ENCODE measurements at places on chromosomes 6 and 20.

- no peak for DNase-seq
Measured at GRCh38 chr6:132142308-132142707, 191.1 kb upstream of the CCN2 start.

GRCh38 chr20:51598556-51598955, 56.0 kb upstream of the NFATC2 start:
- no peak for DNase-seq

DNA sequence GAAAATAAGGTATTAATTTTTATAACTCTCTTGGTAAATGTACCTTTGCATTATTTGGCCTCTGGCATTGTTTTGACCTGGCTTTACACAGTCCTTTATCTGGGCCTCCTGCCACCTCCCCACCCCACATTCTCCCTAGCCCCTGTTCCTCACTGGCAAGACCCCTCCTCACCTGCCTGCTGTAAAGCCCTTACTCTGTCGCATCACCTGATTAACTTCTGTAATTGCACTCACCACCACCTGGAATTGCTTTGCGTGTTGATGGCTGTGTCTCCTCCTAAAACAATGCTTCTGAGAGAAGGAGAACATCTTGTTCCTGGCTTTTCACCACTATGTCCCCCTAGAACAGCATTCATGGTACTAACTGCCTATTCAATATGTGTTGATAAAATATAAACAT, 24.8 kb downstream of the SNX9 start:
- no peak for DNase-seq

DNA sequence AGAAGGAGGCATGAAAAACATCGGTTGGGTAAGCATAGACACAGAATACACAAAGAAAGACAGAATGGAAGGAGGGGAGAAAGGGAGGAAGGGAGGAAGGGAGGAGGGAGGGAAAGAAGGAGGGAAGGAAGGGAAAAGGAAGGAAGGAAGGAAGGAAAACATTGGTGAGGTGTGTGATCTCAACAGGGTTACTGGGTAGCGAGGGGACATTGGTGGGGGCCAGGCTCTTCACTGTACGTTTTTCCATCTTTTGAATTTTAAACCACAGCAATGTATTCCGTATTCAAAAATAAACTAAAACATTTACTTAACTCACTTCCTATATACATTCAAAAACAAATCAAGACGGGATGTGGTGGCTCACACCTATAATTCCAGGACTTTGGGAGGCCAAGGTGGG, 20.7 kb upstream of the BPIFA2 start:
- DNase-seq: no peak

DNA sequence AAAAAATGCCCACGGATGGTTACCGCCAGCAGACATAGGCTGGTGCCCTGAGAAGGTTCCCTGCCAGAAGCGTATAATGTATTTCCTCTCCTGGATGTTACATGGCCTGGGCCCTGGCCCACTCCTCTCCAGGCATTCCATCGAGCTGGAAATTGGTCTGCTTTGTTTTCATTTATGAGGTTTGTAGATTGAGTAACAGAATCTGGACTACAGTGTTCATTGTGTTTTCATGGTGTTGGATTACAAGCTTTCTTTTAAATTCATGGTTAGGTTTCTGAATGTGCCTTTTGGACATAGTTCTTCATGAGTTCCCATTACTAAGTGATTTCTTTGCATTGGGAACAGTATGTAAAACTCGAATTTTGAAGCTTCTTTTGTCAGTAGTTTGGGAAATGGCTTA, 6.4 kb downstream of the TIAM2 start:
- DNase-seq: no peak

DNA sequence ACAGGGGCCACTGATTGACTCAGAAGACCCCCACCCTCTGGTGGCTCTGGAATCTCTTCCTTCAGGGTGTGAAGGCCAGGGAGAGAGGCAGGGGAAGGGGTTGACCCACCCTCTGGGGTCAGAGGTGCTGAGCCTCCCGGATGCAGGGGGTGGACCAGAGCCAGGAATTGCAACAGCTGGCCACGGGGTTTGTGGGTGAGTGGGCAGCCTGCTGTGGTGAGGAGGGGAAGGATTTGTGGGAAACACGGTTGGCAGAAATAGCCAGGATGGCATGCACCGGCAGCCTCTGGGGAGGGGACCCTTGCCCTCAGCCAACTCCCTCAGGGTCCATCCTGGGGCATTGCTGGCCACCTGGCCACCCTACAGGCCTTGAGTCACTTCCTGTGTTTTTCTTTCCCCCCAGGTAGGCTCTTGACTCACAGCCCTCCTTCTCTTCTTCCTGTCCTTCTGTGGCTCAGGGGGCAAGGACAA, 92.8 kb downstream of the MRPL14 start:
- no peak for DNase-seq

GRCh38 chr20:58359441-58359840, 29.6 kb upstream of the VAPB start:
- no peak for DNase-seq

- DNase-seq: no peak
Measured at GRCh38 chr20:62496568-62497218, 20.9 kb upstream of the GATA5 start.

GRCh38 chr6:6742535-6742934, 154.0 kb downstream of the LY86 start:
- DNase-seq: no peak

DNA sequence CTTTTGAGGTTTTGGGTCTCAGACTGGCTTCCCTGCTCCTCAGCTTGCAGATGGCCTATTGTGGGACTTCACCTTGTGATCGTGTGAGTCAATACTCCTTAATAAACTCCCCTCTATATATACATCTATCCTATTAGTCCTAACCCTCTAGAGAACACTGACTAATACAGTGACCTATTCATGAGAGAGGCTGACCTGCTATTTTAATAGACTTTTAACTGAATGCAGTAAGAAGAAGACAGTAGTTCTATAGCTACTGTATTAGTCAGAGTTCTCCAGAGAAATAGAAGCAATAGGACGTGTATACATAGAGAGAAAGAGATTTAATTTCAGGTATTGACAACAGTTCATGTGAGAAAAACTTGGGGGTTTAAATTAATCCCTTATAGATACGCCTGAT, 53.3 kb upstream of the SMLR1 start:
- DNase-seq: no peak

GRCh38 chr6:145631374-145631773, 103.9 kb downstream of the EPM2A start:
- no peak for DNase-seq

- DNase-seq: no peak
Measured at GRCh38 chr6:163671355-163671754, 256.8 kb downstream of the QKI start.

- no peak for DNase-seq
Measured at GRCh38 chr6:116667623-116668022, 943 bp downstream of the ZUP1 start.

DNA sequence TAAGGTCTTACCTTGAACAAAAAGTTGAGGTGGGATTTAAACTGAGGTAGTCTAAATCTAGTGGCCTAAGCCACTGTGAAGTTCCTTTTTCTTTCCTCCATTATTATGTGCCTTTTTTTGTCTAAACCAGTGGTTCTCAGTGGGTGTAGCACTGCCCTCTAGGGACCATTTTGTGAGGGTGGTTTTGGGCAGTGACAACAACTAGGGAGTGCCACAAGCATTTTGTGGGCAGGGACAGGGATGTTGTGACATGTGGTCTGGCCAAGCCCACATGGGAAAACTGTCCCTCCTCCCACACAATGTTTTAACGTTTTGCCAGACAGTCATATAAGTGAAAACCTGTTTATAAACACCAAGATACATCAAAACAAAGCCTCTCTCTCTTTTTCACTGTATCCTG, 899.4 kb upstream of the FLRT3 start:
- DNase-seq: no peak

DNA sequence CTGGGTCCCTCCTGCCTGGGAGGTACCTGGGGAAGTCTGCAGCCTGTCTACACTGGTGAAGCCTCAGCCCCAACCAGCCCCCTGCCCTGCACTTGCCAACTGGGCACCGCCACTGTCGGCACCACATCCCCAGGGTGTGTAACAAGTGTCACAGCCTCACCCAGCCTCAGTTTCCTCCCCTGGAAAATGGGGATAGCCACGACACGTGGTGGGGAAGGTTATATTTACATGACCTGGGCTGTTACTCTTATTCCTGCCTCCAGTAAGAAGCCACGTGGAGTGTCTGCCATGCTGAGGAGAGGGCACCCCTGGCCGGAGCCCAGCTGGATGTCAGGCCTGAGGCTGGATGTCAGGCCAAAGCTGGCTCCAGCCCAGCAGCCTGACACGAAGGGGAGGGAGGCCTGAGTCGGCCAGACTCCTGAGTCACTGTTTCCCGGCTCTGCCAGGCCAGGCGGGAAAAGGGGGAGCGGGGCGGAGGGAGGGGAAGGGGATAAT, 44.9 kb downstream of the SNAI1 start:
- DNase-seq: no peak

DNA sequence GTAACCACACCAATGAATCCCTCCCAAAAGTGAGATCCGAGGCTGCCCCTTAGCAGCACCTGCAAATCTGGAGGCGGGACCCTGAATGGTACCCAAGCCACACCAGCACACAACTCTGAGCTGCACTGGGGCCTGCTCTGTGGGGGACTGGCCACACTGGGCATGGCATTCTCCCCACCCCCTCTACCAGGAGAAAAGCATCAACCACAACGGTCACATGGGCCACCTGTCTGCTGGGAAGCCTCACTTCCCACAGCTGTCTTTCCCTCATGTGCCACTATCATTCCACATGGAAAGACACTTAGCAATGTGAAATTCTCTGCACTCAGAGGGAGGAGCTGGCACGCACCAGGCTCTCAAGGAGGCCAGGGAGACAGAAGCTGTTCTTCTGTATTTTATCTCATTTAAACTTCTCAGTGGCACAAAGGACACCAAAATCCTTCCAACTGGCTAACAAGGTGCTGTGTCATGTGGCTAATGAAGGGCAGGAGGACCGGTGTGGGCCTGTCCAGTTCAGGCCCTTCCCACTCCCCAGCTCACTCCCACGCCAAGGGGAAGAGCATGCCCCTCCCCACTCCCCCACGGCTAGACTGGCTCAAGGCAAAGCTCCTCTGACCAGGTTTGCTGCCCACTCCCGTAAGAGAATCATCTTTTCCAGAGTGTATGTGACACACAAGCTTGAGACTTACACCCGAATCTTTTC, 19.0 kb downstream of the YTHDF1 start:
- no peak for DNase-seq

GRCh38 chr6:96913621-96914020, 10.9 kb upstream of the KLHL32 start:
- no peak for DNase-seq

GRCh38 chr6:27837625-27838057, 74.6 kb downstream of the OR2B2 start:
- DNase-seq: no peak

DNA sequence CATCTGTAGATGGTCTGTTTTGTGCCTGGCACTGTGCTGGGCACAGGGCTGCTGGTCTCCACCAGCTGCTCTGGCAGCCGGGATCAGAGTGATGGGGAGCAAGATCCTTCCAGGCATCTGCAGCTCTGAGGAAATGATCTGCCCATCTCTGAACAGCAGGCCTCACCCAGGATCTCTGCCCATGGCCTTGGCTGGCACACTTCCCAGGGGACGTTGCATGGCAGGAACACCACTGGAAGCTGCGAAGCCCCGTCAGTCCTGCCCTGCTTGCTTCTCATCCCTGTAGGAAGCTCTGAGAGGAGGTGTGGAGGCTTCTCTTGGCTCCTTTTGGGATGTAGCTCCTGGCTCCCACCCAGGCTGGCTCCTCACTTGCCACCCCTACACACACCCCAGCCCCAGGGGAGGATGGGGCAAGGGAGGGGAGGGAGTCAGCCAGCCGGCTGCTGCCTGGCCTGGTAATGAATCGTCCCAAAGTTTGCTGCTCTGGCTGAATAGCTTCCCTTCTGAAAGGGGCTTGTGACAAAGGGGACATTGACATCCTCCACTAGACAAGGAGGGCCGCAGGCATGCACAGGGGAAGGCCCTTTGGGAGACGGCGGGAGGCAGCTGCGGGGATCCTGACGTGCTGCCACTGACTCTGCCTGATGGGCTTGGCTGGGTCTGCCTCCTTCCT, 108.9 kb downstream of the VEGFA start:
- DNase-seq: no peak

DNA sequence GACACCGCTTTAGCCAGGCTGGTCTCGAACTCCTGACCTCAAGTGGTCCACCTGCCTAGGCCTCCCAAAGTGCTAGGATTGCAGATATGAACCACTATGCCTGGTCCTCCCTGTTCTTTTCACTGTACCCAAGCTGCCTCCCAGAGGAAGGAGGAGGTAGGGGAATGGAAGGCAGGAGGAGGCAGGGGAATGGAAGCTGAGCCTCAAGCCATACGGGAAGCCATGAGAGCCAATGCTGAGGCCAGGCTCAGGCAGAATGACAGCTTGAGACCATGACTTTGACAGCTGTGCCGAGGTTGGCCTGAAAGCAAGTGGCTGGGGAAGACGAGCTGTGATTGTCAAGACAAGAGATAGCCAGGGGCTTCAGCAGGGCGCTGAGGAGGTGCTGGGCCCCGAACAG, 13.6 kb upstream of the ZNF335 start:
- DNase-seq: no peak

- no peak for DNase-seq
Measured at GRCh38 chr20:53073636-53074415, 101.7 kb downstream of the TSHZ2 start.

GRCh38 chr20:21180248-21180647, 54.4 kb downstream of the KIZ start:
- no peak for DNase-seq

GRCh38 chr6:90329386-90330077, 32.9 kb upstream of the BACH2 start:
- DNase-seq: no peak

DNA sequence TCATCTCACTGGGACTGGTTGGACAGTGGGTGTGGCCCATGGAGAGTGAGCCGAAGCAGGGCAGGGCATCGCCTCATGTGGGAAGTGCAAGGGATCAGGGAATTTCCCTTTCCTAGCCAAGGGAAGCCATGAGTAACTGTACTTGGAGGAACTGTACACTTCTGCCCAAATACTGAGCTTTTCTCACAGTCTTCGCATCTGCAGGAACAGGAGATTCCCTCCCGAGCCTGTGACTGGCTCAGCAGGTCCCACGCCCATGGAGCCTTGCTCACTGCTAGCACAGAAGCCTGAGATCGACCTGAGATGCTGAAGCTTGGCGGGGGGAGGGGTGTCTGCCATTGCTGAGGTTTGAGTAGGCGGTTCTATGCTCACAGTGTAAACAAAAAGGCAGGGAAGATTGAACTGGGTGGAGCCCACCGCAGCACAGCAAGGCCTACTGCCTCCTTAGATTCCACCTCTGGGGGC, 10.4 kb upstream of the CALHM5 start:
- no peak for DNase-seq

GRCh38 chr20:32858701-32859372, at the start of gene EFCAB8:
EFCAB8 (plus strand) TSS chr20:32858923; CDS start chr20:32863793, 4,870 bp downstream.
- no peak for DNase-seq

DNA sequence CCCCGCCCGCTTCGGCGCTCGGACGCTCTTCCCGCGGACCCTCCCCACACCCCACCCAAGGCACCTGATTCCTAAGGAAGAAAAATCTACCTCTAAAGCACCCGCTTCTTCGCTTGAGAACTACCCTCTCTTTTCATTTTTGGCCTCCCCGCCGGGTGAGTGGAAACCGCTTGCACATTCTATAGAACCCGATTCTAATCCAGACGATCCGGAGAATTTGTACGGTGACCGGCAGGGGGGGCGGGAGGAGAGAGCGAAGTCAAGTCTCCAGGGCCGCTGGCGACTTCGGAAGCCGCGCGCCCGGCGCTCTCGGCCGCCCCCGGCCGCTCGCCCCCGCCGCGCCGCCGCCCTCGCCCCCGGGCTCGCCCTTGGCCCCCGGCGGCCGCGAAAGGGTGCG, at the start of gene RBM24:
RBM24 (plus strand) TSS at position 262 of the 397 bp plus-strand sequence. CDS start 221 bp downstream, outside the sequence.
- no peak for DNase-seq

GRCh38 chr6:130982941-130983456, 80.0 kb downstream of the EPB41L2 start:
- no peak for DNase-seq
